ENCODE measurements at places on chromosomes 7 and 10. TPM values are rescaled to one million over a fixed set of nuclear protein-coding genes. Genes with fewer than 3 reads are reported as not detected.

The CPEB3 gene
- total RNA-seq, result 1.1 TPM

DNA sequence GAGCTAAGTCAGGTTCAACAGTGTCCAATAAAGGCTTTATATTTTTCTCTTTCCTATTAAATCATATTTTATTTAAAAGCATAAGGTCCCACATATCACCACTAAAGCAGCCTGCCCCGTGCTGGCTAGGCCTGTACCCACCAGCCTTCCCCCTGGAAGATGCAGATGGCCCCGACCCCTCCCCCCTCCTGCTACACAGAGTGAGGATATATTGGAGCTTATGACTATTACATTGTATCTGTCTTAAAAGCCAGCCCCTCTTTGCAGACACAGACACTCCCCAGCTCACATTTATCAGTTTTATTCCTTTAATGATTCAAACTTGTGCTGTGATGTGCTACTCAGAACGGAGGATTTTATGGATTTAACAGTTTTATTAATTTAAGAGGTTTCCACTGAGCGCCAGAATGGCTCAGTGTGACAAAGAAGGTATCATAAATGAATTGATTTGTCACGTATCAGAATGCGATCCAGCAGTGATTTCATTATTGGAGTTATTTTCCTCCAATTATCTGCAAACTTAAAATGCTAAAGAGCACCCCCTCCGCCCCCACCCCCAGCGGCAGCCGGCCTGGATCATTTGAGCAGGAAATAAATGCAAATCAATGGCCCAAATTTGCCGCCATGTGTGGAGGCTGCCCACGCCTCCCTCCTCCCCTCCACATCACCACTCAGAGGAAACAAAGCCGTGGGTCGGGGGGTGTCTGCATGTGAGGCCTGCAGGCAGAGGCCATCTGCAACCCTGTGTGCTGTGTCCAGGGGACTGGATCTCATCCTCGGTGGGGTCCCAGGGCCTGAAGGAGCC lies 72.6 kb upstream of the ZMIZ1 start:
- no peak for DNase-seq

GRCh38 chr7:47942132-47942531 lies 6.1 kb downstream of the PKD1L1 start:
- no peak for DNase-seq

- DNase-seq, result no peak
Observed at GRCh38 chr10:30849231-30850035, 182.2 kb downstream of the ZNF438 start.

DNA sequence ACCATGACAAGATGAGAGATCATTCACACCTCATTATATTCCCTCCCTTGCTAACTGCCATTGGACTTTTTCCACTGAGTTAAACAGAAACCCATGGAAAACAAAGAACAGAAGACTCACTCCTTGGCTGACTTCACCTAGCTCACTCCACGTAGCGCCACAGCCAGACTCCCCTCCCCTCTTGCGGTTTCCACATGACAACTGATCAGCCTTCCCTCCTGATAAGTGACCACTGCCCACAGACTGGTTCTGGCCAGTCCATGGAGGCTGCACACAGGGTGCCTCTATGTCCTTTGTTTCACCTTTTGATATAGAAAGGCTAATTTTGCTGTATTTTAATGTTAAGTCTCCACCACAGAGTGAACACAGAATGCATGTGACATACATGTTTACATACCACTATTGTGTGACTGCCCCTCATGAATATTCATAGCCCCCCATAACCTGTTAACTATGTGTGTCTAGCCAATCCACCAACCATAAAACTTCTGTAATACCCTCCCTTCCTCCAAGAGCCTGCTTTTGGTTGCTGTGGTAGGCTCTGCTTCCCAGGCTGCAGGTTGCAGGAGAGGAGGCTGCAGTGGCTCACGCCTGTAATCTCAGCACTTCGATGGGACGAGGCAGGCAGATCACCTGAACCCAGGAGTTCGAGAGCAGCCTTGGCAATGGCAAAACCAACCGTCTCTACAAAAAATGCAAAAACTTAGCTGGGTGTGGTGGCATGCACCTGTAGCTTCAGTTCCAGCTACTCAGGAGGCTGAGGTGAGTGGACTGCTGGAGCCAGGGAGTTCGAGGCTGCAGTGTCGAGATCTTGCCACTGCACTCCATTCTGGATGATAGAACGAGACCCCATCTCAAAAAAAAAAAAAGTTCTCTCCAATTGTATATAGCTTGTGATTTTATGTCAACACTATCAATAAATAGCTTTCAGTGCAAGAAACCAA lies 10.0 kb upstream of the IFIT5 start:
- no peak for DNase-seq

GRCh38 chr7:111266613-111267012 lies 175.7 kb downstream of the LRRN3 start:
- no peak for DNase-seq

- no peak for DNase-seq
Observed at GRCh38 chr10:49055221-49055849, 60.0 kb downstream of the VSTM4 start.

GRCh38 chr7:31950091-31950755 lies 120.0 kb downstream of the PDE1C start:
- DNase-seq, result no peak

DNA sequence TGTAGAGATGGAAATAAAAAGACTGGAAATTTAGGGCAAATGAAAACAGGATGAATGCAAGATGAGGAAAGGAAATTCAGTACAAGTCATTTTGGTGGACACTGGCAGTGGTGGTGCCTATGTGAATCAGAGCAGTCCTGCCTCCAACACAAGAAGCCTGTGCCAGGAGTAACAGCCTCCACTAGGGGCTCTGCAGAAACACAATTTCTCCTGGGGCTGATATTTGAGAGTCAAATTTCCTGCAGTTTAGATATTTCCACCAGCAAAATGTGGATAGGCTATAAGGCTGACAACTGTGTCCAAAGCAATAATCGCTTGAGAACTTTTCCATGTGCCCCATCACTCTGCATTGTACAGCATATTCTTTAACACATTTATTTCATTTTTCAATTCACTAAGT lies 4.7 kb upstream of the PLXDC2 start:
- DNase-seq, result peak; percentile 39

GRCh38 chr7:30168835-30169573 lies 34.2 kb downstream of the MTURN start:
- peak; percentile 60 for DNase-seq

- DNase-seq, result no peak
Observed at GRCh38 chr7:118948508-118948907, 724.0 kb downstream of the ANKRD7 start.

- DNase-seq, result peak; percentile 83
Observed at GRCh38 chr7:47153576-47153975, 428.3 kb downstream of the TNS3 start.

GRCh38 chr10:2038036-2038435 lies 300.7 kb upstream of the ADARB2 start:
- no peak for DNase-seq

The EVX1 gene
- not detected for total RNA-seq

DNA sequence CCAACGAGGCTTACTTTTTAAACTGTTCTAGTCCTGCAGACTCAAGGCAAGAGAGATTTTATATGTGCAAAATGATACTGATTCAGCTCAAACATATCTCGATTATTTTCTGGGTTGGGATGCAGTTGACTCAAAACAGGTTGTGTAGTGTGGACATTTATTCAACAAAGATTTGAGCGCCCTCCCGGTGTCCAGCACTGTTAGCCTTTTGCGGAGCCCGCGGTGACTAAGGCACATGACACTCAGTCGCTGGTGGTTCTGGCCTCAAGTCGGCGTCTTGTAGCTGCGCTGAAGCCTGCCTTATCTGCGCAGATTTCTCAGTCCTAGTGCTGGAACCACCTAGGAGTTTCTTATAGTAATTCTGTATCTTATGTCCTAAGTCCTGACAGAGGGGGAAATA lies 938 bp upstream of the CADPS2 start:
- DNase-seq, result peak; percentile 66

GRCh38 chr7:74514131-74514591 lies 60.5 kb downstream of the GTF2IRD1 start:
- no peak for DNase-seq

The PLEKHS1 gene
- total RNA-seq, result not detected

- no peak for DNase-seq
Observed at GRCh38 chr7:68166525-68166924, 1169.9 kb downstream of the TYW1 start.

- DNase-seq, result no peak
Observed at GRCh38 chr10:107033799-107034422, 130.6 kb downstream of the SORCS1 start.

GRCh38 chr7:36116347-36117202 lies 36.5 kb upstream of the EEPD1 start:
- DNase-seq, result no peak

GRCh38 chr7:18495412-18496340 lies at the start of gene HDAC9:
HDAC9 (plus strand) TSS chr7:18495749; CDS start chr7:18496303, 554 bp downstream.
- DNase-seq, result peak; percentile 66

GRCh38 chr7:73683788-73684693 lies 644 bp downstream of the BUD23 start:
- DNase-seq, result no peak

The DNA2 gene
- 46.9 TPM for total RNA-seq

The CFAP46 gene
- total RNA-seq, result 3.1 TPM

The TMEM196 gene
- not detected for total RNA-seq

- no peak for DNase-seq
Observed at GRCh38 chr10:70692043-70692603, 19.8 kb downstream of the ADAMTS14 start.

DNA sequence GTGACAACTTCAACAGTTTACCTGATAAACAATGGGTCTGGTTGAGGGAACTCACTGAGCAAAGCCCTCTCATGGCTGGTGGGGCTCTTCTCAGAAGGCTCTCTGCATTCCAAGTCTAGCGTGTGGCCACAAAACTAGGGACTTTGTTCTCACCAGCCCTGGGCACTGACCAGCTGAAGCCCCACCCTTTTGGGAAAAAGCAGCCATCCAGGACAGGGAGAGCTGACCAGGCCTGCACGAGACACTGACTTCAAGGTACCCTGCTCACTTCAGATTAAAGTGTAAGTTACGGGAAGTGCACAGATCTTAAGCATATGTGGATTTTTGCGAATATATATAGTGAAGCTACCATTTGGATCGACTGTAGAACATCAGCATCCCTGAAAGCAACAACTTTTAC lies 67.4 kb upstream of the LRRC4 start:
- DNase-seq, result no peak

DNA sequence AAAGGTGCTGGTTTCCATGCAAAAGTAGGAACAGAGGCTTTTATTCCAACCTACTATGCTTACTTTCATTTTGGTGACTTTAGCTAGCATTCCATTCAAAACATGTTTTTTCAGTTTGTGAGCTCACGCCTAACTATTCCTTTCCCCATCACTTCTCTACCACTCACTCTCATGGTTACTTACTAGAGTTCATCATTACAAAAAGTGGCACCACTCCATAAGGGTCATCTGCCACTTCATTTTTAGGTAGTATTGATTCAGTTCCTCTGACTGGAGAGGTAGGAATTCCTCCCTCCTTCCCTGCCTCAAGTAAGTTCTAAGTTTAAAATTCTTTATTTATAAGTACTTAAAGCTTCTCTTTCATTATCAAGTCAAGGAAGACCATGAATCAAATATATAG lies 543.1 kb downstream of the HTR7 start:
- no peak for DNase-seq

- no peak for DNase-seq
Observed at GRCh38 chr7:99789441-99790070, 5.6 kb upstream of the CYP3A4 start.

The PSD gene
- total RNA-seq, result 3.4 TPM

Data from H9 (cell line).